GM19239 (cell line): ENCODE measurements at places on chromosomes 11 and 22.

DNA sequence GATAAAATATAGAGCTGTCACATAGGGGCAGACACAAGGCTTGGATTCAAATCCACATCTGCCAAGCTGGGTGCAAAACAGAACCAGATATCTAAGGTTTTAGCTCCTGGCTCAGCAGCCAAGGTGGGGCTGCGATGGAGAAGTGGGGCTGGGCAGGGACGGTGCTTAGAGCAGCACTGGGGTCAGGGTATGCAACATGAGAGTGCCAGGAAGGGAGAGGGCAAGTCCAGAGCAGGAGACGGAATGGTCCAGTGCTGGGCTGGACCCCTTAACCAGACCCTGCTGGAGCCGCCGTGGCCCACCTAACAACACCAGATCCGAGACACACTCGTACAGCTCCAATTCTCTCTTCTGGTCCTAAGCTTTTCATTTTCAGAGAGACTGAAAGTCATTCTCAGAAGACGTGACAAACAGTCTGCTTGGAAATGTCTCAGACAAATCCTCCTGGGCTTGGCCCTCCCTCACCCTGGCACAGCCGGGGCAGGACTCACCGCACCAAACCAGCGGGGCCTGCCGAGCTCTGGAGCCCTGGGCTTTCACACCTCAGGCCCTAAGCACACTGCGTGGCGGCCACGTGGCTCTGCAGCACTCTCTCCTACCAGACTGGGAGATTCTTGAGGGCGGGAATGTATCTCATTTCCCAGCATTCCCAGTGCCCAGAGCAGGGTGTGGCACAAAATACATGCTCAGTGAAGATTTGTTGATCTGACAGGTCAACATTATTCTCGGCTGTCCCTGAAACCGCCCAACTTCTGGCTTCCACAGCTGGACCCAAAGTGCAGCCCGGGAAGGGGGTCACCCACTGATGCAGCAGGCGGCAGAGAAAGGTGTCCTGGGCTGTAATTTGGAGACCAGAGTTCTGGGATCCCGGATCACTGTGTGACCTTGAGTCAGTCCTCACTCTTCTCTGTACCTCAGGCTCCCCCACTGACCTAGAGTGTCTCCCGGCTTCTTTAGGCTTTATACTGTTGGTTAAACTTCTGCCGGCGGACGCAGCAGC, 11.6 kb downstream of the LRRC32 start:
- DNase-seq, result no peak

- no peak for DNase-seq
These were observed 81.2 kb downstream of the PACS1 start for GRCh38 chr11:66151273-66151672.

- DNase-seq, result no peak
These were observed 305.8 kb upstream of the NCAM1 start for GRCh38 chr11:112655371-112655770.

GRCh38 chr11:33375688-33376311, 118.6 kb downstream of the HIPK3 start:
- DNase-seq, result no peak

GRCh38 chr11:2582351-2582945, 117.3 kb downstream of the KCNQ1OT1 start:
- no peak for DNase-seq

DNA sequence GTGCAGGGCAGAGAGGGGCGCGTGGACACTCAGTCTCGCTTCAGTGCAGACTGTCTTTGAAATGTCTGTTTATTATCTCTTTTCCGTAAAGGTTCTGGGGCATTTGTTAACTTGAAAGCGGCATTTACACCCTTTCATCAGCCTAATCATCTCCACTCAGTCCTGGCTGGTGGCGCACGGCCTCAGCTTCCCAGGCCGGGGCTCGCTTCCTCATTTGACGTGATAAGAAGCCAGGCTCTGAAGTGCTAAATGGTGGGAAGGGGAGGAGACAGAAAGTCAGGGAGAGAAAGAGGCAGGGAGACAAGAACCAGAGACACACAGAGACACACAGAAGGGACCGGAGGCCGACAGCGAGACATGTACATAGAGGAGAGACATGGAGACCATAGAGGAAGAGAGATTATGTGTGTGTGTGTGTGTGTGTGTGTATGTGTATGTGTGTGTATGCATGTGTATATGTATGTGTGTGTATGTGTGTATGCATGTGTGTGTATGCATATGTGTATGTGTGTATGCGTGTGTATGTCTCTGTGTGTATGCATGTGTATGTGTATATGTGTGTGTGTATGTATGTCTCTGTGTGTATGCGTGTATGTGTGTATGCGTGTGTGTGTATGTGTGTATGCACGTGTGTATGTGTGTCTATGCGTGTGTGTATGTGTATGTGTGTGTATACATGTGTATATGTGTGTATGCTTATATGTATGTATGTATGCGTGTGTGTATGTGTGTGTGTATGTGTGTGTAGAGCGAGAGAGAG, 101.5 kb downstream of the ST3GAL4 start:
- no peak for DNase-seq

DNA sequence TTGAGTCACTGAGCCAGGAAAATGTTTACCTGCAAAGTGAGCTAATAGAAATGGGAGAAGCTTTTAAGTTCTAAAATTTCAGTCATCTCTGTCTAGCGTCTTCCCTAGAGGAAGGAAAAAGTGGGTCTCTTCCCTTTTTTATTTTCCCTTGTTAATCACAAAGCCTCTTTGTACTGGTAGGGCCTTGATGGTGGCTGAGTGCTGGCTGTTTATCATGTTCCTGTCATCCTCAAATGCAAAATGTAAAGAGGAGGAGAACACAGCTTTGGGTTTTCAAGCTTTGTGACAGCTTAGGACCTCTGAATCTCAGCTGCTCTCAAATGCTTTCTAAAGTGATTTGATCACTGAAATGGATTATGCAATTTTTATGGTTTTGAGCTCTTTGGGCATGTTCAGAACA, 222.0 kb downstream of the TMEM135 start:
- DNase-seq, result no peak

DNA sequence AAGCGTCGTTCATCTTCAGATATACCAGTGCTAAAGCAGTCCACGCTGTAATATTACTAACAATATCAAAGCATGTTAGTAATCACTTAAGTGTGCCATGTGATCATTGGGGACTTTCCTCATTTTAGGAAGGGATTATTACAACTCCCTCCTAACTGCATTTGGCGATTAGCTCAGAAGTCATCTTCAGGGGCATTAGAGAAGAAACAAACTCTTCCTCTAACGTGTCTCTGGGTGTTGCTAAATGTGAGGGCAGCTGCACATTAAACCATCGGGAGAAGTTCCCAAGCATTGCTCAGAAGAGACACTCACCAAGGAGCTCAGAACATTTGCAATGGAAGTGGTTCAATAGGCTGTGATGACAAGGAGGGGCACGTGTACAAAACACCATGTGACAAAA, 17.2 kb downstream of the TESMIN start:
- DNase-seq, result no peak

- no peak for DNase-seq
These were observed 198.2 kb downstream of the IGLL1 start for GRCh38 chr22:23381661-23382427.

DNA sequence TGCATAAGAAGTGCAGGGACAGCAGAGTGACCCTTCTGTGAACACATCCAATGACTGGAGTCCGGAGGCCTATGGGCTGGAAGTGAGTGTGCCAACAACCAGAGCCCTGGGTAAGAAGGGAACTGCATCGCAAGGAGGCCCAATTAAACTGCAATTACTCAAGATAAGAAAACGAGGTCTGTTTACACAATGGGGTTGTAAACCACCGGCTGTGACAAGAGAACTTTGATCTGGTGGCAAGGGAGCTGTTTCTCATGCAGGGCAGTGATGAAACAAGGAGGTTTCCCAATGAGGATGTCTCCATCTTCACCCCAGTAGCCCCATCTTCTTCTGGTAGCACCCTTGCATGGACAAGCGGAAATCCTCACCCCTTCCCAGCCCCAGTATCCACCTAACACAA, 21.5 kb downstream of the ETS1 start:
- no peak for DNase-seq

DNA sequence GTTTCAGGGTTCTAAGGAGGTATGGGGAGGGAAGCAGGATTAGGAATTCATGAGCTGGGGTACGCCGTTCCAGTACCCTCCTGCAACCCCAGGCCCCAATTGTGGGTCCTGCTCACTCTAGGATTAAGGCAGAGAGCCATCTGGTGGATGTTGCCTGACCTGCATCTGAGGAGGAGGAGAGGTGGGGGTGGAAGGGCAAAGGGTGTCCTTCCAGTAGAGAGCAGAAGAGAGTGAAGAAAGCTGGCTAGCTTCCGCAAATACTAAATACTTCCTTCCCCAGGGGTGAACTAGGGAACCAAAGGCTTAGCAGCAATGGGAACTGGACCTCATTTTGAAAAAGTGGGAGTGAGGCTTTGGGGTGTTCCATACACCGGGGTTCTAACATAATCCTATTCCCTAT, 10.6 kb downstream of the LRRC51 start:
- peak; percentile 54 for DNase-seq

DNA sequence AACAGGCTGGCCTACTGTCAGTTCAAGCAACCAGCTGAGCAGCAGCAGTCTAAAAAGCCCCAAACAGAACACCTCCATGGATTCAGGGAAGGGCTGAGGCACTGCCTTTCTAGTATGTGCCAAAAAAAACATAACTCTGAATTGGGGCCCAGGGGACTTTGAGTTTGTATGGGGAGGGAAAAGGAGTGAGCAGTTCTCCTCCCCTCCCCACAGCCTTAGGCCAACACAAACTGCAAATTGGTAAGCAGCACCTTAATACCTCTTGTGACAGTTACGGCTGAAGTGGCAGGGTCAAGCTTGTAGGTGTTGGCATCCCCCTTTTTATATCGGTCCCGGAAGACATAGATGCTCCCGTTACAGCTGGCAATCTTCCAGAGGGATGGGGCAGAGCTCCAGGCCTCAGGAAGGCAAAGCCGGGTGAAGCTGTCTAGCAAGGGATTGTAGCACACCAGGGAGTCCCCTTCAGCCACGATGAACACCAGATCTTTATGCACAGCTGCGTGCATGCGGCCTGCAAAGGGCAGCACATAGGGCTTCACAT, 6.0 kb downstream of the KBTBD4 start:
- DNase-seq, result no peak

DNA sequence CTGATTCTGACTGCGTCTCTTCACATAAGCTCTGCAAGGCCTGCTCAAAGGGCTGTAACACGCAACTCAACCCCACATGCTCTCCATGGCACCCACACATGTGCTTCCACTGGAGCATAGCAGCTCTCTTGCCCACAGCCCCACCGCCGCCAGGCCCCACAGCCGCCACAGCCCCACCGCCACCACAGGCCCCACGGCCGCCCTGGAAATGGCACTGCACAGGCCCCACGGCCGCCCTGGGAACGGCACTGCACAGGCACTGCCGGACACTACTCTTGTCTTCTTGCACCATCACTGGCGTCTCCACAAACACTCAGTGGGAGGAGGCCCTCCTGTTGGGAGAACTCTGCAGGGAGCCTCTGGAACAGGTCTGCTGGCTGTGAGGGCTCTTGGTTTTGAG, 8.6 kb downstream of the MOB2 start:
- DNase-seq, result no peak

DNA sequence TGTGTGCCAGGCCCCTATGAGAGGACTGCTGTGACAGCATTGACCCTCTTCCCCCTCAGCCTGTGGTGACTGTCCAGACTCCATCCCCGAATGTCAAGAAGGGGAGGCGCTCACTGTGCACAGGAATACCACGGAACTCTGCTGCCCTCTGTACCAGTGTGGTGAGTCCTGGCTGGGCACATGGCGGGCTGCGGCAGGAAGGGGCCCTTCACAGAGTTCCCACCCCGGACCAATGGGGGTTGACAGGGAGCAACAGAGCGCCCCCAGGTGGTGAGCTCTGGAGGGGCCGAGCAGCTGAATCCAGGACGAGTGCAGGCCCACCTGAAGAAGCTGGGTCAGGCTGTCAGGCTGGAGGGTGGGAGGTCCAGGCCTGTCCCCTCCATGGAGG, 83.8 kb upstream of the MYOD1 start:
- no peak for DNase-seq

GRCh38 chr22:29738118-29738815, 18.5 kb downstream of the CABP7 start:
- DNase-seq, result no peak

DNA sequence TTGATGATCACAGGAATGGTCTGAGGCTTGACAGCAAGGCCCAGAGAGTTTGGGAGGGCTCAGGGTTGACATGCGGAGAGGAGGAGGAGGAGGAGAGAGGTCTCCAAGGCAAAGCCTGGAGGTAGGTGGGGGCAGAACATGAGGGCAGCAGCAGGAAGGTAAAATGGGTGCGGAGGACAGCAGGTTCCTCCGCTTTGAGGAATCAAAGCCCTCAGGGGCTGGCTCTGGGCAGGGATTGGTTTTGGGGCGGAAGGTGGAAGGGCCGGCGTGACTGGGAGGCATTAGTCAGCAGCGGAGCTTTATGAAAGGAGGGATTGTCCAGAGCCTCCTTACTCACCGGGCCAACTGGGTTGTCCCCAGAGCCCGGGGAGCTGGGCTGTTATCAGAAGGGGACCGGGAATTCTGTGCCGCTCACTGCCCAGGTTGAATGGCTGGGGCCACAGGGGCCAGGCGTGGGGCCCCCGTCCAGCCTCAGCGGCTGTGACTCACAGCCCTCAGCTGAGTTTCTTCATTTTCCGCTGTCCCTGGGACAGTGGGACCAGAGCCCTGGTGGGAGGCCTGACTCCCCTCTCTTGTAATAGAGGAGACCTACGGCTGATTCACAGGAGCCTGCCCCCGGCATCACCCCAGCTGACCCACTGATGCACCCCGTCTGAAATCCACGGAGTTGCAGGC, 36.2 kb downstream of the LIF start:
- no peak for DNase-seq

- DNase-seq, result no peak
These were observed 1033.6 kb downstream of the FAM181B start for GRCh38 chr11:81700076-81700475.

DNA sequence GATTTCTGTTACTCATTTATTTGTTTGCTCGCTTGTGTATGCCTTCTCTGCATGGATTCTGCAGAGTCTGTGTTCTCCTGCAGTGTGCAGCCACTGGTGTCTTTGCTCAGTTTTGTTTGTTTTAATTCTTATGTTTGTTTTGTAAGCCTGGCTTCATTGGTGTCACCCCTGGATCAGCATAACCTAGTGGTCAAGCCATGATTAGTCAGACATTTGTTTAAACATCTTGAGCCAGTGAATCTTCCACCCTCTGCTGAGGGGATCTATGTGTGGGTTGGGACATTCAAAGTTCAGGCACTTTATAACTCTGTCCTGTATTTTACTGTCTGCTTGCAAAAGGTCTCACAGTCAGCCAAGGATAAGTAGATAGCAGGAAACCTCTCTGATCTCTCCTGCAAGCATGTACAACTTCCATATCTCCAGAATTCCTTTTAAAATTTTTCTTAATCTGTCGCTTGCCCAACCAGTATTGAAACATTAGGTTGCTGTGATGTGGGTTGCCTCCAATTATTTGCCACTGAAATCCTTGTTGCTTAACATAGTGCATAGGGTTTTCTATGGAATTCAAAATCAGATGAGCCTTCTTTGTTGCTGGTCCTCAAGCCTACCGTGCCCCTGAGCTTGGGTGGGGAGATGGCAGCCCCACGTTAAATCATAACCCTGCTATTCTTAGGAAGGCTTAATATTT, 86.8 kb downstream of the KCNQ1OT1 start:
- DNase-seq, result no peak

DNA sequence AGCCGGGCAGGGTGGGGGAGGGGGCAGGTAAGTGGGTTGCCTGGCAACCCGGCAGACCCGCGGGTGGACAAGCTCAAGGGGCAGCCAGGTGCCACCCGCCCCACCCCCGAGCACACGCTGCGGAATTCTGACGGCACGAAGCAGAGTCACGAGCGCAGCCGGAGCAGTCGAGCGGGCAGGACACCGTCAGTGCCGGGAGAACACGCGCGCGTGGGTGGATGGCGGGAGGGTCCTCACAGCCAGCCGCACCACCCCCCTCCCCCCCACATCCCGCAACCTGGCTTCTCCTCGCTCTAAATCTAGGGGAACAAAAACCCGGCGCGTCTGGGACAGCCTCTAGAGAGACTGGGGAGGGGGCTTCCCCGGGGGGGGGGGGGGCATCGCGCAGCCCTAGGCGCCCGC, 133.1 kb upstream of the HSD17B12 start:
- DNase-seq, result no peak
